Ovary (tissue), 10 donors: ENCODE measurements at places on chromosomes 16 and 17. TPM values are rescaled to one million over a fixed set of nuclear protein-coding genes. Genes with fewer than 3 reads are reported as not detected.

- no peak for DNase-seq
Observed at GRCh38 chr17:78568494-78569115, 8.6 kb downstream of the DNAH17 start.

The DCTN5 gene
- 11.6 TPM for polyA plus RNA-seq

The TBC1D3H gene
- not detected for polyA plus RNA-seq

The CRISPLD2 gene
- 53.2 TPM for polyA plus RNA-seq

The CBX8 gene
- 3.2 TPM for polyA plus RNA-seq

The CMTM2 gene
- polyA plus RNA-seq = 0.21 TPM

DNA sequence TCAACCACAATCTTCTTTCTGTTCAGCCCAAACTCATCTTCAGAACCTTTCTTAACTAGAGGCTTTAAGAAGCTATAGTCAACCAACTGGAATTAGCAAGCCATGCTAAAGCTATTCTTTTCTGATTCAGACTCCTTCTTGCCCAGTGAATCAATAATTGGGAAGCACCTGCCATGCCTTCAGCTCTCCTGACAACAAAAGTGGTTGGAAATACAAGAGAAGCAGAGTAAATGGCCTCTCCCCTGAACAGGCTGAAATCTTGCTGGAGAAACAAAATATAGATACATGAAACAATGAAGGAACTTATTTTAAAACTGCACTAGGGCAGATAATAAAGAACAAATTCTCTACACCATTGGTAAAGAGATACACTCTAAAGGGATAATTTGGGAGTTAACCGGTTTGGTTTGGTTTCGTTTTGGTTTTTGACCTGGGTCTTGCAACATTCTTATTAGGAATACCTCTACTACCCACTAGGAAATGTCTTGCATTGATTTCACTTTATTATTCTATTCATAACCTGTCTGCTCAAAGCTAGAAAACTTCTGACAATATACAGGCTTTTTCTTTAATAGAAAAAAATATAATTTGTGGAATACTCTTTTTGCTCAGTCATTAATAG lies 173.6 kb upstream of the DYNLRB2 start:
- DNase-seq = no peak

The PRPSAP2 gene
- polyA plus RNA-seq = 35.4 TPM

The SLC47A2 gene
- not detected for polyA plus RNA-seq

The SPATA22 gene
- polyA plus RNA-seq = not detected

GRCh38 chr17:50117202-50118051 lies 12.5 kb downstream of the SAMD14 start:
- peak; percentile 63 for DNase-seq

GRCh38 chr16:73253922-73254480 lies 206.1 kb upstream of the ZFHX3 start:
- no peak for DNase-seq

The ARRB2 gene
- 40.6 TPM for polyA plus RNA-seq

The KRT24 gene
- not detected for polyA plus RNA-seq

DNA sequence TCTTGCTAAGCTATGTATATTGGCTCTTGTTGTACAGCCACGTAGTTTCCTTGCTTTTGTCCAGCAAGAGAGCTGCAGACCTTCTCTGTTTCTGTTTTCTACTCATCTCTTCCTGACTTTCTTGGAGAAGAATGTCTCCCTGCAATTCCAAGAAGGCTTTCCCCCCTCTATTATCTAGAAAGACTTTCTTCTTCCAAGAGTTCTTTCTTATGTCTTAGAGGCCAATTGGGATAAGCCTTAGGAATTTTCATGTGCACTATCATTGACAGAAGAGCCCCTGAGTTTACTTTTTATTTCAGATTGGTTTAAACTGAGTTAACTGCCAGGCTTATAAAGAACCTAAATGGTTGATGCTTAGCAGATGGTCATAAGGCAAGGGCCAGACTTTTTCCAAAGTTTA lies 9.0 kb downstream of the CAPNS2 start:
- no peak for DNase-seq

The STAC2 gene
- 0.29 TPM for polyA plus RNA-seq

GRCh38 chr17:14737984-14738651 lies 437.2 kb downstream of the HS3ST3B1 start:
- no peak for DNase-seq

DNA sequence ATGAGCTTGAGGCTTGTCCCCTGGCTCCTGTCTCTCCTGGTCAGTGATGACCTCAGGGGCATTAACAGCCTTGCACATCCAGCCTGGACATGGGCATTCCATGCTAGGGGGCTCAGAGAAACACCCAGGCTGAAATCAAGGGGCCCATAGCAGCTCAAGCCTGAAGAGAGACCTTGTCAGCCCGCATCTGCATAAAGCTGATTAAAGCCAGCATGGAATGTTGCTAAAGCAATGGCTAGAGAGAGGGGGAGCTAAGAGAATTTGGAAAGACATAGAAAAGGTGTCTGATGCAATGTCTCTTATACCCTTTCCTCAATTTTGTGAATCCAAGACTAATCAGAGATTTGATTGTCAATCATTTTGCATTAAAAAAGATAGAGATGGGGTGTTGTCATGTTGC lies 51.4 kb upstream of the WSCD1 start:
- no peak for DNase-seq

DNA sequence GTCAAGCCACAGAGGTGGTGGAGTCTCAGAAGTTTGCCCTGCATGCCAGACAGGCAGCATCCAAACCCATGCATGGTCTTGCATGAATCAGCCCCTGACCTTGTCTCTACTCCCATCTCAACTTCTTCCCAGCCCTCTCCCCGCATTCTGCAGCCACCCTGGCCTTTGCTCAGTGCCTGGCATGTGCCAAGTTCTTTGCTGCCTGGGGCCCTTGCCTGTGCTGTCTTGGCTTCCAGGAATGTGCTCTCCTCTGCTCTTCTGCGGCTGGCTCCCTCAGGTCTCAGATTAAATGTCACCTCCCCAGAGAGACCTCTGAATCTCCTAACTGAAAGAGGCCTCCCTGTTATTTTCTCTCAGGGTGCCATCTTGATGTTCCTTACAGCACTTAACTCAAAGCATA lies 17.6 kb downstream of the DRC3 start:
- DNase-seq = no peak

The SP6 gene
- polyA plus RNA-seq = 0.25 TPM

- DNase-seq = no peak
Observed at GRCh38 chr17:31586946-31587345, 195.5 kb downstream of the RAB11FIP4 start.

The TMED6 gene
- polyA plus RNA-seq = not detected

GRCh38 chr17:43734376-43734775 lies 24.2 kb downstream of the SOST start:
- no peak for DNase-seq

The FOXL1 gene
- polyA plus RNA-seq = 0.51 TPM

The WNT9B gene
- polyA plus RNA-seq = 0.10 TPM

DNA sequence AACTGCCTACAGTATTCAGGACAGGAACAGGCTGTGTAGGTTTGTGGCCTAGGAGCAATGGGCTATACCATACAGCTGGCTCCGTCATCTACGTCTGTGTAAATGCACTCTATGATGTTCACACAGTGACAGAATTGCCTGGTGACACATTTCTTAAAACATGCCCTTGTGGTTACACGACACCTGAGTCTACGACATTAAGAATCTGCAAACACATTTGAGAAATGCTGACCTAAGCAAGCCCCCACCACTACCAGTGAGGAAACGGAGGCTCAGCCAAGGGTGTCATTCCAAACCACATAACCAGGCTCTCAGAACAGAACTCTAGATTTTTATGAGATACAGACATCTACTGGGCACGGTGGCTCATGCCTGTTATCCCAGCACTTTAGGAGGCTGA lies 23.5 kb downstream of the USP36 start:
- DNase-seq = no peak

- DNase-seq = peak; percentile 45
Observed at GRCh38 chr16:68234188-68235107, 1.5 kb downstream of the ESRP2 start.

DNA sequence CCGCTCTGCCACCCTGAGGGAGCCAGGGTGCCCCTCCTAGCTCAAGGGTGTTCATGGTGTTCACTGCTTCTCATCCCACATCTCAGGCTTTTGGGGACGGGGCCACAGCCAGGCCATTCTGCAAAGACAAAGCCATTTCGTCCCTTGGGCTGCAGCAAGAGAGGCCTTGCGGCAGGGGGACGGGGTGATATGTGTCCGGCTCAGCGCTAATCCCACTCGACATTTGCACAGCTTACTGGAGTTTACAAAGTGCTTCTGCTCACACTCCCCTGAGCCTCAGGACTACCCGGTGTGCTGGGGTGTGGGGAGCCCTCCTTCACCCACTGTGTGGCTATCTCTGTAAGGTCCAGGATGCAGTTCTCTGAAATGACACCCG lies 84.3 kb downstream of the RTN4RL1 start:
- DNase-seq = no peak
